ENCODE measurements at places on chromosomes 2 and 18.

DNA sequence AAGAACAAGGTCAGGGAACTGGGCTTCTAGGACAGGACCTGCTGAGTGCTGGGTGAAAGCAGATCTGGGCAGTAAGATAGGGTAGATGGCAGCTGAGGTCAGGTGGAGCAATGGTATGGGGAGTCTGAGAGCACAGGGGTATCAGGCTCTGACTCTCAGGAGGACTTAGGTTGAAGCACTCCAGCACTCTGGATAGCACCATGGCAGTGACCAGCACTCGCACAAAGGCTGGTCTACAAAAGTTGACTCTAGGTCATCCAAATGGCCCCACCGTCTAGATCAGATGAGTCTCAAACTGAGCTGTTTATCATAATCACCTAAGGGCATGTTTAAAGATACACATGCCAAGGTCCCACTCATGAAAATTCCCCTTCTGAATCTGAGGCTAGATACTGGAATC lies 60.1 kb downstream of the CDKL4 start:
- no peak for DNase-seq

- no peak for DNase-seq
Measured at GRCh38 chr2:120476141-120476540, 130.2 kb downstream of the INHBB start.

GRCh38 chr2:144376460-144376859 lies 143.5 kb downstream of the ZEB2 start:
- DNase-seq: no peak

GRCh38 chr2:74714691-74715080 lies 60.6 kb downstream of the SEMA4F start:
- no peak for DNase-seq

DNA sequence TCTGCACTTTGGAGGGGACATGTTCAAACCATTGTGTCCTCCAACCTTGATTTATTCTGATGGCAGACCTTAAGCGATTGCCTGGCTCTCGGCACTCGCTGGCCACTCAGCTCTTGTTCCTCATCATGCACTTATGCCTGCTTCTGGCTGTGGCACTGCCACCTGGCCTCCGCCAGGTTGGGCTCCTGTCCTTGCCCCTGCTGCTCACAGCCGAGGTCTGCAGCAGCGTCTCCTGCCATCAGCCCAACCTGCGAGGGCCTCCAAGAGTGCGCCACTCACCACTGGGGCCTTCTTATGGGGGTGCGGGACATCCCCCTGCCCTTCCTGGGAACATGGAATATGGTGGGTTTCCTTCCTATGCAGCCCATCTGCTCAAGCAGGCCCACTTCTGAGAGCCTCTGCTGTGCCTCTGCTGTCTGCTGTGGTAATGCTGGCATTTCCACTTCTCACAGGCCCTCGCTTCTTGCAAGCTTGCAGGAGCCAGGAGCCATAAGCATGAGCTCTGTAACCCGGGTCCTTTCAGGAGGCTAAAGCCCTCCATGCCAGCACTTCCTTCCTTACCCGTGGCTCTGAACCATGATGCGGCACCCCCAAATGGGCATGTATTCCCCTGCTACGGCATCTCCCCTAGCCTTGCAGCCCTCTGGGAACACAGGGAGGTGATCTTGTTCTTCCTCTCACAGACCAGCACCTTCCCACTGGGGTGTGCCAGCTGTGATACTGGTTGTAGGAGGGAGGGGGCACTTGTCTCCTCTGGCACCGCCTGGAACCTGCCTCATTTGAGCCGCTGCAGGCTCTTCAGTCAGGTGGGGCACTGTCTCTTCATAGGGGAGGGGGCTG lies 58.6 kb upstream of the HS6ST1 start:
- no peak for DNase-seq

GRCh38 chr2:233280114-233280693 lies 27.4 kb upstream of the SAG start:
- DNase-seq: no peak

GRCh38 chr2:189104934-189105333 lies 74.6 kb downstream of the COL5A2 start:
- DNase-seq: no peak

GRCh38 chr18:28716338-28716737 lies 539.4 kb upstream of the CDH2 start:
- no peak for DNase-seq

- DNase-seq: no peak
Measured at GRCh38 chr2:38122344-38122743, 46.4 kb upstream of the CYP1B1 start.

DNA sequence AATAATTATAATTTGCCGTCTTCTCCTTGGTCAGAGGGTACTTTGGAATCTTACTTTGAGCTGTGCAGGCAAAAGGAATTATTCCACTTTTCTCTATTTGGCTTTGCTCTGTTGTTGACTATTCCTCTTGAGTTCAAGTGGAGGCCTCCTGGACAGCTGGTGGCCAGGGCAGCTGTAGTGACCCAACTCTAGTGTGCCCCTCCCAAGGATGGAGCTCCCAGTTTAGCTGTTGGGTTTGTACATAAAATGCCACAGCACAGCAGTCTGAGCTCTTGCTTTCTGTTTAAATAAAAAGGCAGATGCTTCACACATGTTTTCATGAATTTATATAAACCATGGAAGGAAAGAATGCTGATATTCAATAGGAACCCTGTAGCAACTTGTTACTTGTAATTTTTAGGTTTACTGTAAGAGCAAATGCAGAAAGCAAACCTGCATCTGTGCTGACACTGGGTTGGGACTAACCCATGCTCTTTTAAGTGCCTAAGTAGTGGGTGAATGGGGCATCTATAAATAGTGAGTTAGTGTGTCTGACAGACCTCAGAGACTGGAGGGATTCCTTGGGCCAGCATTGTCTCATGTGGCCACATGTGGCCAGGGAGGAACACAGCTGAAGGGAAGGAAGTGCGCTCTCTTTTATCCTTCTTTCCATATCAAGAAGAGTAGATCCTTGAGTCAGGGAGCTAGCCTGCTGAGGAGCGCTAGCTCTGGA lies 121.8 kb downstream of the FHOD3 start:
- no peak for DNase-seq

DNA sequence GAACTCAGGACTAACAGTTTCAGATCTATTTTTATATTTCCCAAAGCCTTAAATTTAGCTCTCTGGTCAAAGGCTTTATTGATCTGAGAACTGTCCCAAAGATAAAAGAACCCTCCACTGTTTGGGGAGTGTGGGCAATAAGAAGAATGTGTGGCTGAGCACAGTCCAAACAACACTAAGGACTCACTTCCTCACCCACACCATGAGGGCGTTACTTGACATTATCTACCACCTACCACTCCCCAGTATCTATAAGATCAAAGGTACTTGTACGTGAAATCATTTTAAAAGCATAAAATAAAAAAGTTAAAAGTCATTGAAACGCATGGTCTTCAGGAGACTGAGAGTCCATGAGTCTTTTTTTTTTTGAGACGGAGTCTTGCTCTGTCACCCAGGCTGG lies 54.6 kb upstream of the NFU1 start:
- DNase-seq: no peak

DNA sequence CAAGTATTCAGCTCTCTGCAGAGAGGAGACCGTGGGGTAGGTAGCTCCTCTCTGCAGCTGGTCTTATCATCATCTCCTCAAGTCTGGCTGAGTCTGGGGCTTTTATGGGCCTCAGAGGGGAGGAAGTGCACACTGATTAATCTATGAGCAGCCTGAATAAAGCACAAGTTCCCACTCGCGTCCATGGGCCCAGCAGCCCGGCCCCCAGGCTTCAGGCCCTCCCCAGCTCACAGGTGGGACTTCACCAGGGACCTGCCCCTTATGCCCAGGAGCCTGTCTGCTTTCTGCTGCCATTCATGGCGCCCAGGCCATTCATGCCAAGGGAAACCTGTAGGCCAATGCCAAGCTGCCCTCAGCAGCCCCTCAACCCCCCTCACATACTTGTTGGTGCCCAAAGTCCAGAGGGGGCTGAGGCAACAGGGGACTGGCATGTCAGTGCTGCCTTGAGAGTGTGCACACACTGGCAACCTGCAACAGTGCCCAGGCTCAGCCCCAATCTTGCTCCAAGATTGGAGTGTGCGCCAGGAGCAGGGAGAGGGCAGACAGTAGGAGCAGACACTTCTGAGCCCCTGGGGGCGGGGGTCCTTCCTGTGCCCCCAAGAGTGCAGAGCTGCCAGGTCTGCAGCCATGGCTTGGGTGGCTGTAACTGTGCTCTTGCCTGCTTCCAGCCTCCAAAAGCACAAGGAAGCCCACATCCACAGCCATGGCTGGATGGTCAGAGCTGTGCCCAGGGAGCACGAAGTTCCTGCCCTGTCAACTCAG lies 375.6 kb upstream of the VWC2L start:
- no peak for DNase-seq

DNA sequence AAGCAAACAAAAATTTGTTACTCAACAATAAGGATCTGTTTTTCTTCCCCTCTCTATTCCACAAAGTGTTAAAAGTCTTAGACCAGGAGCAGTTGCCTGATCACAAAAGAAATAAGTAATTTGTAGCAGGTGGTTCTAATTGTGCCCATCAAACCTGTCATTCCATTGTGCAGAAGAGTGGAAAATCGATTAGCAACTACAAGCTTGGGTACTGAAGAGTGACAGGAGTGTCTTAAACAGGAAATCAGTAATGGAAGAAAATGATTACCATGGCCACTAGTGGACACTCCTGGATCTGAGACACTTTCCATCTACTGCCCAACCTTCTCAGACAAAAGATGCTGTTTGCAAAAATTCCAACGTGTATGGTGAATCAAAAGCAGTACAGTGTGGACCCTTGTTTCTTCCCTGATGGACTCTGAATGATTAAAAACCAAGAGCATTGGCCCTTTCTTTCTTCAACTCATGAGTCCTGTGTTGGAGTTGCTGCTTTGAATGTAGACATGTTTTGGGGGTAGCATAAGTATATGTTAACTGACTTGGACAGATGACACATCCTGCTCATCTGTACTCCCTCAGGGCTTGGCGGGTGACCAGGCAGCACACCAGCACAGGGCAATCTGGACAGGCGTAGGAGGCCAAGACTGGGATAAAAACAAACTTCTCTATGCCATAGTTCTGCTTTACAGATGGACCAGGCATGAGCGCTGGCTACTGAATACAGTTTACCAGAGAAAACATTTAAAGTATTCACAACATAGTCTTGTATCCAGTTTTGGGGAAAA lies 51.9 kb downstream of the PLA2R1 start:
- no peak for DNase-seq

DNA sequence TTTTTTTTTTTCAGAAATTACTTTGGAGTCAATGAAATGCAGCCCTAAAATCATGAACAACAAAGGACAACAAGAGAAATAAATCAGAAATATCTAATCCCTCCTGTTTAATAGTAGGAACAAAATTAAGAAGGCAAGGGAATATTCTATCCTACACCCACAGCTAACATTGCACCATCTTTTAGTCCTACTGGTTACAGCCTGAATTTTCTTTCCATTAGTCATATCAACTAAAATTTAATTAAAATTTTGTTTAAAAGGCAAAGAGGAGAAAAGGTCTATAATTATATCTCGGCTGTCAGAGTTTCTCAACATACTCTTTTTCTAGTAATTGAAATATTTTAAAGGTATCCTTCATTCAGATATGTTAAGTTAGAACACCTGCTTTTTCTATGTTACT lies 61.9 kb downstream of the DTNA start:
- no peak for DNase-seq

DNA sequence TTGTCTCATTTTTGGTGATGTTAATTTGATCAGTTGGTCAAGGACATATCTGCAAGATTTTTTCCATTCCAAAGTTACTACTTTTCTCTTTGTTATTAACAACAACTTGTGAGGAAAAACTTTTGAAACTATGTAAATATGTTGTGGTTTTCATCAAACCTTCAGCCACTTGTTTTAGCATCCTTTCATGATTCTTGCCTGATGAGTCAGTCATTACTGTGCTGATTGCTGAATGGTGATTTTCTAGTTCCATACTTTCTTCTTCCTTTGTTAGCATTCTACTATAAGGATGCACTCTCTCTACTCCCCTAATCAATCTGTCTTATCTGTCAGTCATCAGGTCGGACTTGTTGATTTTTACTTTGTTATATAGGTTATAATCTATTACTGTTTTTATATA lies 10.9 kb downstream of the TMEM87B start:
- DNase-seq: no peak

- no peak for DNase-seq
Measured at GRCh38 chr2:236051351-236051750, 116.8 kb downstream of the GBX2 start.

- DNase-seq: no peak
Measured at GRCh38 chr2:237405605-237406004, 8.4 kb downstream of the COL6A3 start.

DNA sequence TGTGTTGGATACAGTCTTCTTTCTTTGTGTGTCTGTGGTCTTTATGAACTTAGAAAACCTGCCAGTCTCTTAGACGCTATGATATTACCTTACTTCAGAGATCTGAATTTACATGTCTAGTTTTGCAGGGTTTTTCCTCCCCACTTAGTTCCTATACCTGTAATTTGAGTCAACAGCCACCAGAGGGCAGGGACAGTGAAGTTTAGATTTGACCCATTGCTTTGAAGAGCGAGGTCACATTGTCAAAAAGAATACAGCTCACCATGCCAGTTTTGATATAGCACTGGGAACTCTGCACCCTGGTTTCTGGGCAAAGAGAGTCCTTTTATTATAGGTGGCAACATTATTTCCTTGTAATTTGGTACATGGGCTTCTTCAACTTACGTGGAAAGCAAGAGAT lies 102.3 kb downstream of the MAPK4 start:
- no peak for DNase-seq

GRCh38 chr18:6866552-6867085 lies 137.1 kb downstream of the ARHGAP28 start:
- no peak for DNase-seq

GRCh38 chr18:73681912-73682311 lies 465.7 kb downstream of the FBXO15 start:
- no peak for DNase-seq

GRCh38 chr2:52113338-52113737 lies 1081.4 kb upstream of the NRXN1 start:
- DNase-seq: no peak

GRCh38 chr18:63646936-63647335 lies 2.9 kb upstream of the SERPINB4 start:
- no peak for DNase-seq

DNA sequence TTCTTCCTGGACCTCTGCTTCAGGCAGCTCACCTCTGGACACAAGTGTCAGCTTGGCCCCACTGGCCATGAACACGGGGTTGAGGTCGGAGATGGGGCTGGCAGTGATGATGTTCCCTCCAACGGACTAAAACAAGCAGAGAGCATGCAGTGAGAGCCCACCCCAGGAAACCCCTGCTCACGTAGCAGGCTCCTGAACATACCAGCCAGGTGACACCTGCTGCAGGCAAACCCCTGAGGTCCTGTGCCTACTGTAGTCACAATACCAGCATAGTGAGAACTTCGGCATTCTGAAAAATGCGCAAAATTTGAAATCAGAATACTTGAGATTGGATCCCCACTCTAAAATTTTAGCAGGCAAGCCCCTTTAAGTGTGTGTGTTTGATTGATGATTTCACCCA lies 32.9 kb downstream of the XDH start:
- DNase-seq: no peak
